ENCODE measurements at places on chromosomes 3 and 15. TPM values are rescaled to one million over a fixed set of nuclear protein-coding genes. Genes with fewer than 3 reads are reported as not detected.

Gene GOLGA6A
- not detected for polyA plus RNA-seq

Gene ZNF502
- 2.0 TPM for polyA plus RNA-seq

Gene RFT1
- 7.0 TPM for polyA plus RNA-seq

Gene CLDN18
- polyA plus RNA-seq = 0.84 TPM

Gene FSD2
- polyA plus RNA-seq = 39.1 TPM

Gene ARIH2
- polyA plus RNA-seq = 62.2 TPM

Gene HTR3E
- not detected for polyA plus RNA-seq

Gene SLC28A1
- polyA plus RNA-seq = 0.32 TPM

Gene PRTG
- 0.23 TPM for polyA plus RNA-seq

Gene ABCC5
- polyA plus RNA-seq = 28.9 TPM

Gene ITPKA
- polyA plus RNA-seq = 1.6 TPM

Gene PDIA3
- 156 TPM for polyA plus RNA-seq

Gene HAPLN3
- 2.0 TPM for polyA plus RNA-seq

Gene ZNF148
- 5.3 TPM for polyA plus RNA-seq

Gene ZNF80
- not detected for polyA plus RNA-seq

Gene MTFMT
- 9.9 TPM for polyA plus RNA-seq

Gene NGLY1
- polyA plus RNA-seq = 21.0 TPM

Gene IMPG2
- 0.05 TPM for polyA plus RNA-seq

Gene GOLGA8B
- 21.0 TPM for polyA plus RNA-seq

Gene ULK4
- polyA plus RNA-seq = 13.9 TPM

Gene GJD2
- polyA plus RNA-seq = 7.4 TPM

Gene HSPBAP1
- polyA plus RNA-seq = 5.6 TPM

Gene RPL22L1
- polyA plus RNA-seq = 44.9 TPM

Gene IQGAP1
- polyA plus RNA-seq = 30.0 TPM

Gene CMTM8
- 7.1 TPM for polyA plus RNA-seq

Gene ARL14
- 0.07 TPM for polyA plus RNA-seq

Gene BTLA
- 0.09 TPM for polyA plus RNA-seq

Gene GHSR
- not detected for polyA plus RNA-seq

Gene FOXB1
- polyA plus RNA-seq = not detected

Gene UPK1B
- 0.05 TPM for polyA plus RNA-seq

Gene GHRL
- polyA plus RNA-seq = 0.25 TPM

Gene NANOGP8
- 0.09 TPM for polyA plus RNA-seq

Gene MLH1
- 27.8 TPM for polyA plus RNA-seq

Gene DLL4
- polyA plus RNA-seq = 7.2 TPM

Gene GABRB3
- 6.3 TPM for polyA plus RNA-seq

Gene KBTBD12
- 4.3 TPM for polyA plus RNA-seq

Gene C3orf49
- polyA plus RNA-seq = not detected

Gene GRM7
- not detected for polyA plus RNA-seq

Gene SERPINI1
- polyA plus RNA-seq = 6.4 TPM

Gene ANKRD63
- 0.68 TPM for polyA plus RNA-seq

Gene JMJD7
- polyA plus RNA-seq = 16.5 TPM

Gene B3GALNT1
- polyA plus RNA-seq = 27.5 TPM

Gene GRK7
- polyA plus RNA-seq = not detected

Gene ZNF620
- polyA plus RNA-seq = 2.1 TPM

Gene CACNA2D2
- polyA plus RNA-seq = 25.7 TPM

Gene CYP8B1
- 0.02 TPM for polyA plus RNA-seq

Gene C2CD4B
- polyA plus RNA-seq = 2.8 TPM

Gene PIERCE2
- 10.3 TPM for polyA plus RNA-seq

Gene FAN1
- polyA plus RNA-seq = 13.0 TPM

Gene THAP10
- polyA plus RNA-seq = 3.2 TPM

Gene GNAT1
- polyA plus RNA-seq = not detected

Gene ABHD17C
- 3.3 TPM for polyA plus RNA-seq

Gene KBTBD8
- 2.0 TPM for polyA plus RNA-seq

Gene PLCH1
- 1.1 TPM for polyA plus RNA-seq

Data from right cardiac atrium (tissue), 5 donors.